ENCODE measurements at places on chromosomes 11 and 22.

- DNase-seq = peak; percentile 37
These were observed 30.7 kb downstream of the PIWIL4 start for GRCh38 chr11:94597896-94598295.

DNA sequence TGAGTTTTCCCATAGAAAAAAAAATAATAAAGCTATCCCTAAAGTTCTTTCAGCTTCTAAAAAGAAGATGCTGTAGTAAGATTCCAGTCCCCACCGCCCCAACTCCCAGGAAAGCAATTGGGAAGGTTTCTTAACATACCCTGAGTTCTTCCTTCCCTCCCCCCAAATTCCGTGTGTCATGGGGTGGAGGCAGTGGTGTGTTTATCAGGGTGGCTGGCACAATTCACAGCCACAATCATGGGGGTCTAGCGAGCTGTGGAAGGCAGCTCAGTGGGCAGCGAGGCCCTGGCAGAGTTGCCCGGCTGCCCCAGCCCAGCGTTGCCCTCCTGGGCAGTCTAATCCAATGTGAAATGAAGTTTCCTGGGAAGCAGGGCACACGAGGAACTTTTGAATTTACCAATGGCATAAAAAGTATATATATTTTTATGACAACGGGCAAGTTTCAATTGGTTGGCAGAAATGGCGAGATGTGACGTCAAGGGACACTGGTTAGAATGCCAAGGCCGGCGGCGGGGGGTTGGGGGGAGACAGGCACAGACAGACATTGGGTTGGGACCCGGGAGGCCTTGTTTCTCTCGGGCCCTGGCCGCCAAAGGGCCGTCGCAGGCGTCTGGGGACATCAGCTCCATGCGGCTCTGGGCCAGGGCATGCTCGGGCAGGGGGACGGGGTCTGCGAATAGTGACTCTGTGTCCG lies 80.7 kb upstream of the PPARA start:
- peak; percentile 88 for DNase-seq

GRCh38 chr22:36220451-36220921 lies 18.8 kb downstream of the APOL2 start:
- DNase-seq = no peak

- peak; percentile 72 for DNase-seq
These were observed 519 bp upstream of the ART5 start for GRCh38 chr11:3642071-3642951.

DNA sequence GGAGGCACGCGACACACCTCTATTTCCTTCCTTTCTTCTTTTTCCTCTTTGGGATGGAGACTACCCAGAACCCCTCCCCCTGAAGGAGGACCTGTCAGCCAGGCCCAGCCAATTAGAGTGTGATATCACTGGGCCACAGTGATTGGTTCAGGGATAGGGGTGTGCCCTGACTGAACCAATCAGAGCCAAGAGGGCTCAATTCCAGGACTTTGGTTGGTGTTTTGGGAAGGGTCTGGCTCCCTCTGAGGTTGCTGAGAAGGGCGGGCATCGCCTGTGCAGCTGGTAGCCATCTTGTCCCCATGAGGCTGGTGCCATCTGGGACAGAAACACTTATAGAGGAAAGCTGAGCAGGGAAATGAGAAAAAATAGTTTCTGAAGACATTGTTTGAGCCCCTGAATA lies 71.4 kb downstream of the CHST1 start:
- DNase-seq = no peak

DNA sequence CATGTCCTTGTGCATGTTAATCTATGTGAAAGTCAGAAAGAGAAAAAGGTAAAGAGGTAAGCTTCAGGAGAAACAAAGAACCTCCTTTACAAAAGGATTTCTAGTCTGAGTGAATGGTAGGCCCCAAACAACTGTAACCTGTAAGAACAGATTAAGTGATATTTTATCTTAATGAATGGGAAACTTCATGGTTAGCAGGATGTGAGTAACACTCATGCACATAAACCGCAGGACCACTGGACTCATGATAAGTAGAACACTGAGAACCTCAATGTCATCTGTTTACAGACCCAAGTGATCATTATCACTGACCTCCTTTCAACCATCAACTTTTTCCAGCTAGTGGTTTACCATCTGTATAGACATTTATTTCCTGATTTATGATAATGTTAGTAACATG lies 19.9 kb downstream of the OR8G5 start:
- peak; percentile 89 for DNase-seq

GRCh38 chr11:9169595-9170295 lies 78.3 kb upstream of the SCUBE2 start:
- DNase-seq = no peak

DNA sequence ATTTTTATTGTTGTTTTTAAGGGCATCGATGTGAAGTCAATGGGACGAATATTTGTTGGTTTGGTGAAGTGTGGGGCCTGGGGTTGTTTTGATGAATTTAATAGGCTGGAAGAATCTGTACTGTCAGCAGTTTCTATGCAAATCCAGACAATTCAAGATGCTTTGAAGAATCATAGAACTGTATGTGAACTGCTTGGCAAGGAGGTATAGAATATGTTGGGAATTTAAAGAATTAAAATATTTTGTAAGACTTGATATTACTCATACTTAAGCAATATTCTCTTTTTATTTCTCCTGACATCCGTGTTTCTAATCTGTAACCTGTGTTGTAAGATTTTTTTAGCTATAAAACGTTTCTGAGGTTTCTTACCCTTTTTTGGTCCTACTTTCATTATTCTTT lies 61.6 kb downstream of the DYNC2H1 start:
- DNase-seq = no peak

DNA sequence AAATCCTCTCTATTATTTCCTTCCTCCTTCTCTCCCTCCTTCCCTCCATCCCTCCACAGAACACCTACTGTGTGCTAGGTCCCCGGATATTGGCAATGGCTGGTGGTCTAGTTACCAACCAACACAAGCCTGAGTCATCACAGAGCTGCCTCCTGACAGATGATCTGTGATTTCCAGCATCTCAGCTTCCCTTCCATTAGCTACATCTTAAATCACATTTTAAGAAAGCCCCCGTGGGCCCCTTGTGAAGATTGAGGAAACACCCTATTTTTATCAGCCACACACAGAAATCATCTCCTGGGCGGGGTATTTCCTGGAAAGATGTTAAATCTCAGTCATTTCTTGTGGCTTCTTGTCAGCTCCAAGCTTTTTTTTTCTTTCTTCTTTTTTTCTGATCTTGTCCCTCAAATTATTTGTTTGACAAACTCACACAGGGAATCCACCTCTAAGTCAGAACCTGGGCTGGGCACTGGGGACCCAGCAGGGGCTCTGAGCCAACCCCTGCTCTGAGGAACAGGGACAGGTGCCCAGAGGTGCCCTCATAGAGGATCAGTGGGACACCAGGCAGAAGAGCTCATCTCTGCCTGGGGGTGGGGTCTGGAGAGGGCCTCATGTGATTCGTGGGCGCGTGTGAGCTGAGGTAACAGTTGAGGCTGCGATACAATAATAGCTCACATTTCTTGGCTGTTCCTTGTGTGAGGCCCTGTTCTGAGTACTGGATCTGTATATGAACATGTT lies 42.4 kb downstream of the CACNA1I start:
- no peak for DNase-seq

GRCh38 chr11:86335131-86335767 lies 33.2 kb downstream of the HIKESHI start:
- no peak for DNase-seq

DNA sequence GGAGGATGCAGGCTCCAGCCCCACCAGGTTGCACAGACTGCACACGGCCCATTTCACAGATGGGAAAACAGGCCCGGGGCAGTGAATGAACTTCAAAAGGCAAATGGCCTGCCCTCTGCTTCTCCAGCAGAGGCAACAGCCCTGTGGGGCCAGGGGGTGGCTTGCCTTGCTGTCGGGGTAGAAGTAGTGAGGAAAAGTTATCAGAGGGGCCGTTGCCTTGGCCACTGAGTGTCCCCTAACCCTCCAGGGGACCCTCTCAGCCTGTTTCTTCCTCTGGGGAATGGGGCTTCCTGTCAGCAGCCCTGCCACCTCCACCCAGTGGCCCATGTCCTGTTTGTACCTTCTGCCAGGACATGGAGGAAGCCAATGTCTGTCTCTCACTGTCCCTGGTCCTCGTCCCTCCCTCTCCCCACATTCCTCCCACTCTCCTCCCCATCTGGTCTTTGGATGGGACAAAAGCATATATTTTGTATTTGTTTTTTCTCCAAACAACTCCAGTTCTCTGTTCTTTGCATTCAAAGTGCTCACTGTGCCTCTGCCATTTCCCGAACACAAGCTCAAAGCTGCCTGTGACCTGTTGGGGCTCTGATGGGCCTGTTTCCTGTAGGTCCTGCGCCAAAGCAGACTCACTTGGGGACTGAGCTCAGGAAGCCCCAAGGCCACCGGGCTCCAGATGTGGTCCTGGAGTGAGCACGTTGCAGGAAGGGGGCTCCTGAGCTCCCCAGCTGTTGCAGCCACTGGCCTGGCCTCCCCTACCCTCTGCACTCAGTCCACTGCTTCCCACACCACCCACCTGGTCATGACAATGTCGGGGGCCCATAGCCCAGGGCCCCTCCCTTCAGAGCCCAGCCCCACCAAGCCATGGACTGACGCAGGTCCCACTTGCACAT lies 9.5 kb downstream of the MAP4K2 start:
- DNase-seq = no peak

GRCh38 chr11:93817426-93818348 lies 32.7 kb downstream of the VSTM5 start:
- no peak for DNase-seq

- DNase-seq = peak; percentile 45
These were observed 2.4 kb upstream of the ZP1 start for GRCh38 chr11:60864856-60865513.

DNA sequence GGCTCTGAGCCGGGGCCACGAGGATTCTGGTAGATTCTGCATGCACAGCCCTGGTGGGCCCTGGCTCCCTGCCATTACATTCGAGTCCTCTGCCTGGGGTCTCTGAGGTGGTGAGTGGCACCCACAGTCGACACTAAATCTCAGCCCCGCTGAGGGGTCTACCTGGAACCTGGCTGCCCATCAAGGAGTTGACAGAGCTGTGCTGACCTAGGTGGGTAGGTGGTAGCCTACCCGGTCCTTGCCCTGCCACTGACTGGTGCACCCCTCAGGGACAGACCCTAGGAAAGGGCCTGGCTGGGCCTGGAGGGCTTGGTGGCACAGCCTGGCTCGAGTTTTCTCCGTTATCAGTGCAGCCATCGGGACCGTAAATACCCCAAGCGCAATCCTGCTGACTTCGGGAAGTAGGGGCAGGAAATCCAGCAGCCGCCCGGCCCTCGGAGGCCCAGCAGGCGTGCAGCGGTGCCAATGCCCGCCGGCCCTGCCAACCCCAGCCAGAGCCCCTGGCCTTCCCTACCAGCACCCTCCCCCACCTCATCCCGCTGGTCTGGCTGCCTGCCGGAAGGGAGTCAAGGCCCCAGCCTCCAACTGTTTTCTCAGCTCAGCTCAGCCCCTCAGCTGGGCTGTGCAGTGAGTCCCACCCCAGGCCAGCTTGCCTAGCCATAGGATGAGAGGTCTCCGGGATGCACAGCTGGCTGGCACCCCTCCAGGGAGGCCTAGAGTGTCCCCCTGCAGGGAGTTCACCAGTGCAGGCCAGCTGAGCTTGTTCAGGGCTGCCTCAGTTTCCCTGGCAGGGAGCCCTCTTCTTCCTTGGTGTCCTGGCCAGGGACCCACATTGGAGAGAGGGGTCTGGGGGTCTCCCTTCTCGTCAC lies 80.4 kb upstream of the KCNQ1OT1 start:
- DNase-seq = no peak

GRCh38 chr11:119624102-119624615 lies 104.8 kb downstream of the NECTIN1 start:
- DNase-seq = no peak

DNA sequence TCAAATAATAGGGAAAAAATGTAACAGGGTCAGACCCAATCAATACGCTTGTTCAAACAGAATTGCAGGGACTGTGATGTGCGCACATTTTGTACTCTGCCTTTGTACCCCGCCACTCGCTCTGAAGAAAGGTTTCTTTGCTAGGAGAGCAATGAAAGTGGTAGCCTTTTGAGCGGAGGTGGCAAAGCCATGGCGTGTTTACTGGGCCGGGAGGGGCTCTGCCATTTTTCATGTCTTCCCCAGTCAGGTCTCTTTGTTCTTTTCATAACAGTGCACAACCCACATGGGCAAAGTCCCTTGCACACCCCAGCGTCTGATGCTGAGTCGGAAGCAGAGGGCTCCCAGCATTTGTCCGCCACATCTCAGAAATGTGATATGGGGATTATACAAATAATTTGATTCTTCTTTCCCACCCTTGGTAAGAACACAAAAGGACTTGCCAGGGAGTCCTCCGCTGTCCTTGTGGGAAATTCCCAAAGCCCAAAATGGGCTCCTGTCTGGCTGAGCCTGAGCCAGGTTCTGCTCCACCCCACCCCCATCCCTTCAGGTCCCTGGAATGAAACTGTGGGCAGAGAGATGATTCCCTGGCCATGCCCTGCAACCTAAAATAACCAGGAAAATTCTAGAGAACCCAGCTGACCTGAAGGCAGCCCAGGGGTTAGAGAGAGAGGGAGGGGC lies 36.6 kb downstream of the C11orf58 start:
- no peak for DNase-seq

All from hematopoietic multipotent progenitor cell (in vitro differentiated cells).